ENCODE measurements at places on chromosomes 13 and 19.

DNA sequence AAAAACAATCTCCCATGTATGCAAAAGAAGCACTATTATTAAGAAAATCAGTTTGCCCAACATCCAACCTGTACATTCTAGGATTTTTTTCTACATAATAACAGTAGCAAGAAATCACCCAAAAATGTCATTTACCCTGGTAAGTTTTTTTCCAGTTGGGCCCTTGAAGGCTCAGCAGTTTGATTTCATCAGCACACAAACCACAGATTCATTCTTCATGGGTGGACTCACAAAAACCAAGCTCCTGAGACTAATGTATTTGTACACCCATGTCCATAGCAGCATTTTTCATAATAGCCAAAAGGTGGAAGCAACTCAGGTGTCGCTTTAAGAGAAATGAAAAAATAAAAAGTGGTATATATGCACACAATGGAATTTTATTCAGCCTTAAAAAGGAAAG, 210.1 kb downstream of the TBC1D4 start:
- peaks cover 4% of the 10 kb centered on the region for H3K36me3 ChIP-seq
- DNase-seq = no peak
- H3K4me3 ChIP-seq = no peak overlapping the region
- H3K27ac ChIP-seq = no peak overlapping the region

DNA sequence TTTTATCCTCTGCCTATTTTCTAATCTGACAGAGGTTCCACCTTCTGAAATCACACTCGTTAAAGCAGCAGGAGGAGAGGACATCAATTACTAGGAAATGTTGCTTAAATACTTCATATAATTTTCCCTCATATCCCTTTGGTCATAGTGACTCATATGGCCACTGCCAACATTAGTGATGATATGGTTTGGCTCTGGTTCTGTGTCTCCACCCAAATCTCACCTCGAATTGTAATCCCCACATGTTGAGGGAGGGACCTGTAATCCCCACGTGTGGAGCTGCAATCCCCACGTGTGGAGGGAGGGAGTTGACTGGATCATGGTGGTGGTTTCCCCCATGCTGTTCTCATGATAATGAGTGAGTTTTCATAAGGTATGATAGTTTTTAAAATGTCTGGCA, 618.4 kb upstream of the SLITRK5 start:
- no peaks in the 10 kb centered on the region for H3K36me3 ChIP-seq
- H3K4me3 ChIP-seq = no peak overlapping the region
- H3K27me3 ChIP-seq = no peaks in the 10 kb centered on the region
- H3K4me1 ChIP-seq = no peaks in the 10 kb centered on the region

- H3K27ac ChIP-seq = no peak overlapping the region
- H3K4me3 ChIP-seq = no peak overlapping the region
- H3K36me3 ChIP-seq = peaks cover 13% of the 10 kb centered on the region
- no peak for DNase-seq
Measured at GRCh38 chr13:114298866-114299265, 15.4 kb upstream of the CHAMP1 start.

- no peaks in the 10 kb centered on the region for H3K36me3 ChIP-seq
- H3K27me3 ChIP-seq = no peaks in the 10 kb centered on the region
- no peak overlapping the region for H3K4me3 ChIP-seq
- H3K27ac ChIP-seq = no peak overlapping the region
- no peaks in the 10 kb centered on the region for H3K4me1 ChIP-seq
- no peak for DNase-seq
Measured at GRCh38 chr19:33400856-33401682, 27.6 kb downstream of the CEBPG start.

DNA sequence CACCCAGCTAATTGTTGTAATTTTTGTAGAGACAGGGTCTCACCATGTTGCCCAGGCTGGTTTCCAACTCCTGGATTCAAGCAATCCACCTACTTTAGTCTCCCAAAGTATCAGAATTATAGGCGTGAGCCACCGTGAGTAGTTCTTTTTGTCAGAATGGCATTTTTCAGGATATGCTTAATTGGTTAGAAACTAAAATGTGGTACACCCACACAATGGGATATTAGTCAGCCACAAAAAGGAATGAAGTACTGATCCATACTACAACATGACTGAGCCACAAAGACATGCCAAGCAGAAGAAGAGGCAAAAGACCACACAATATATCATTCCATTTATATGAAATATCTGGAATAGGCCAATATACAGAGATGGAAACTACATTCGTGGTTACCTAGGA, 41.7 kb upstream of the MAP3K10 start:
- peaks cover 26% of the 10 kb centered on the region for H3K4me1 ChIP-seq
- H3K4me3 ChIP-seq = no peak overlapping the region
- no peak for DNase-seq
- H3K36me3 ChIP-seq = no peaks in the 10 kb centered on the region
- no peaks in the 10 kb centered on the region for H3K27me3 ChIP-seq

DNA sequence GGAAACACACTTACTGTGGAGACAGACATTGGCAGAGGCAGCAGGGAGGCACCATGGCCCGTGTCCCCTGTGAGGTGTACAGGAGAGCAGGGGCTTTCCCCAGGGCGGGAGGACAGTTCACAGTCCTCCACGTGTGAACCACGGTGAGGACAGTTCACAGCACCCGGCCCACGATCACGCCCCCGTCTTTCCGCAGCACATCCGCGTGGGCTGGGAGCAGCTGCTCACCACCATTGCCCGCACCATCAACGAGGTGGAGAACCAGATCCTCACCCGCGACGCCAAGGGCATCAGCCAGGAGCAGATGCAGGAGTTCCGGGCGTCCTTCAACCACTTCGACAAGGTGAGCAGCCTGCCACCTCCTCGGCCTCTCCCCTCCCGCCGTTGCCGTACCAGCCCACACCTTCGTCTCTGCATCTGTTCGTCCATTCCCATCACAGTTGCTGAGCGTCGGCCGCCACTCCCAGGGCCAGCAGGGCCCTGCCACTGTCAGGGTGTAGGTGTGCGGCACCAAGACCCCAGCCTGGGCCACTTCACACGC, 17.4 kb downstream of the CAPN12 start:
- H3K27ac ChIP-seq = peak overlapping the region; percentile 72
- peak; percentile 89 for DNase-seq
- peak overlapping the region; percentile 12 for H3K4me3 ChIP-seq

GRCh38 chr19:40663695-40664692, 26.5 kb downstream of the NUMBL start:
- DNase-seq = peak; percentile 31
- H3K27me3 ChIP-seq = no peaks in the 10 kb centered on the region
- H3K36me3 ChIP-seq = peaks cover 2% of the 10 kb centered on the region
- peaks cover 8% of the 10 kb centered on the region for H3K4me1 ChIP-seq
- H3K4me3 ChIP-seq = peak overlapping the region; percentile 75

- peaks cover 34% of the 10 kb centered on the region for H3K4me1 ChIP-seq
- no peak for DNase-seq
- H3K27ac ChIP-seq = no peak overlapping the region
Measured at GRCh38 chr13:51590231-51590970, 6.1 kb downstream of the WDFY2 start.

Data from natural killer cell treated with Interleukin-12 subunit alpha and Interleukin-12 subunit beta and Interleukin-15 and Interleukin-18, amount 100 ng/mL, for 72 hours (primary cell).